ENCODE measurements at places on chromosomes 2 and 18.

GRCh38 chr2:63050334-63051041 lies at the start of gene OTX1:
Gene OTX1 (plus strand): TSS chr2:63050830. CDS start chr2:63052991, 2,161 bp downstream.
- no peak for DNase-seq

GRCh38 chr2:30866974-30867373 lies 59.7 kb upstream of the CAPN13 start:
- no peak for DNase-seq

DNA sequence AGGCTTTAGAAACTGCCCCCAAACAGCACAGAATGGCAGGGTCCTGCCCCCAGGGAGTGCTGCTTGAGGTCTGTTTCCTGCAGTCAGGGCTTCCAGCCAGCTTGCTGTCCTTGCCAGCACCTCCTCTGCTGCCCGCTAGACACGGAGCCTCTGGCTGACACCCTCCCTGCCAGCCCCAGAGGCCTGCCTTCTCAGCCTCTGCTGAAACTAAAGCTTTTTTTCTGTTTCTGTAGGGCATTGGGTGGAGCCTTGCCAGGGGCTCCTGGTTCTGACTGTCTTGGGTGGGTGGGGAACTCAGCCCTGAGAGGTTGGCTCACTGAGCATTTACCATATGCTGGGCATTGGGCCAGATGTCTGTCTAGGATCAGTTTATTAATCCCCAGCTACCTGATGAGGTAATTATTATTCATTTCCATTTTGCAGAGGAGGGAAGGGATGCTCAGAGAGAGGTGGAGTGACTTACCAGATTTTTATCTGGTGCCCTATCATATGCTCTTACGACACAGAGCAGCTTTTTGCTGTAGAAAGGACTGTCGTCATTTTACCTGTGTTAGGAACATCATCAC lies 35.4 kb downstream of the INPP4A start:
- peak; percentile 31 for DNase-seq

GRCh38 chr2:44777537-44777936 lies 164.0 kb upstream of the SIX3 start:
- no peak for DNase-seq

DNA sequence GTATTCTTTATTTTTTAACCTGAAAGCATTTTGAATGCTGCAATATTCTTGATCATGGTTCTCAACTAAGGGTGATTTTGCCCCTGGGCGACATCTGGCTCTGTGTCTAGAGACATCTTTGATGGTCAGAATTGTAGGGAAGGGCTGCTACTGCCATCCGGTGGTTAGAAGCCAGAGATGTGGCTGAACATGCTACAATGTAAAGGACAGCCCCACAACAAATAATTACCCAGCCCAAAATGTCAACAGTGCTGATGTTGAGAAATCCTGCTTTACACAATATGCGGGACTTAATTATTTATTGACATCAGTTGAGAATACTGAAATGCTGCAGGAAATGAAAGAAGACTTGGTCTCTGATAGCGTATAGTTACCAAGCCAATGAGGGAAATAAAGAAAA lies 37.5 kb upstream of the SERPINB2 start:
- no peak for DNase-seq

DNA sequence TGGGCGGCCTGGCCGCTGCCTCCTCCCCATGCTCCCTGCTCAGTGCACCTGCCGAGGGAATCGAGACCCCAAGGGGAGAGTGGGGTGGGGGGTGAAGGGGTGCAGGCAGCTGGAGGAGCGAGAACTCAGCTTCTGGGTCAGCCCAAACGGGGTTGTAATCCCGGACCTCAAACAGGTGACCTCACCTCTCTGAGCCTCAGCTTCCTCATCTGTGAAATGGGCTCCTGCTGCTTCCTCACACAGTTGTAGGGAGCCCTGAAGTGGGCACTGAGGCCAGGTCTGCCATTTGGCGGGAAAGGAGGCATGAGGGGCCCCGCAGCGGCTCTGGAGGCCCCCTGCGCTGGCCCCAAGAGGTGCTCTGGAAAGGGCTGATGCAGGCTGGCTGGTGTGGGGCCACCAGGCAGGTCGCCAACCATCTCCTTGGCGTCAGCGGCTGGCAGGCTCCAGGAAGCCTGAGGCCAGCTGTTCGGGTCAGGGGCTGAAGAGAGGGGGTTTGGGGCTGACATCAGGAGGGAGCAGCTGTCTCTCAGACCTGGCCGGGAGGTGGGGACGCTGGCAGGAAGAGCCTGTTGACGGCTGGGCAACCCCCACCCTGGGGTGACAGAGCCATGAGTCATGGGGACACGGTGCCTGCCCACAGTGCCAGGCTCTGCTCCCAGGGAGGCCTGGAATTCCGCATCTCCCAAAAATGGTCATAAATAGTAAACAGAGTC lies 4.9 kb downstream of the KLHL30 start:
- no peak for DNase-seq

DNA sequence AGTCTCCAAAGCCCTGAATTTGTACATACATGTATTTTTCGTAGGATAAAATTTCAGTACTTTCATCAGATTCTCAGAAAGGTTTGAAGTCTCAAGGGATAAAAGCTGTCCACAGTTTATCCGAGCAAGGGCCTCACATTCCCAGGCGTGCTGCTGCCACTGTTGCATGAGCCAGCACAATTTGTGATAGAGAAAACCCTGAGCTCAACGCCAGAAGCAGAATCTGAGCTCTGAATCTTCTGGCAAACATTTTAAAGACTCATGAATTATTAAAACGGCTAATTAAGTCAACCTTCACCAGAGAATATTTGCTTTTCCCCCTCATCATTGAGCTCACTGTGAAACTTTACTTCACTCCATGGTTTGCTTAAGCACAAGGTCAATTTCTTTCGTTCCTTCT lies 38.5 kb upstream of the STPG4 start:
- DNase-seq, result no peak

GRCh38 chr2:160326786-160327185 lies 126.7 kb upstream of the ITGB6 start:
- DNase-seq, result no peak

GRCh38 chr18:43882358-43883055 lies 605.2 kb upstream of the SYT4 start:
- no peak for DNase-seq

DNA sequence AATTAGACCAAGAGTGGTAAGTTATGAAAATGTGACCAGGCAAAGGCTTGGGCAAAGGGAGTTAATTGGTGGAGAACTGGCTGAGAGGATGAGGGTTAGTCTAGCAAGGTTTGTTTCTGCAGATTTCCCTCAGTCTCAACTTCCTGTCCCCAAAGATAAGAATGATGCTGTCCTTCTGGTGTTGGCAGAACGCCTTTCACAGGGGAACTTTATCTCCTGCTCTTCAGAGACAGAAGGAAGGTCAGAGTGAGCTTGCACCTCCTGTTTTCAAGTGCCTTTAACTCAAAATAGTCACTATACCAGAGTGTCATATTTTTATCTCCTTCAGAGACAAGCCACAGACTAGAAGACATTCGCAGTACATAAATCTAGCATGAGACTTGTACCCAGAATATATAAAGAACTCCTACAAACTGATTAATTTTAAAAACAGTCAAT lies 95.7 kb downstream of the TEX51 start:
- DNase-seq, result no peak

GRCh38 chr2:12950957-12951656 lies 234.4 kb downstream of the TRIB2 start:
- no peak for DNase-seq

GRCh38 chr2:115327061-115327460 lies 884.6 kb downstream of the DPP10 start:
- no peak for DNase-seq

DNA sequence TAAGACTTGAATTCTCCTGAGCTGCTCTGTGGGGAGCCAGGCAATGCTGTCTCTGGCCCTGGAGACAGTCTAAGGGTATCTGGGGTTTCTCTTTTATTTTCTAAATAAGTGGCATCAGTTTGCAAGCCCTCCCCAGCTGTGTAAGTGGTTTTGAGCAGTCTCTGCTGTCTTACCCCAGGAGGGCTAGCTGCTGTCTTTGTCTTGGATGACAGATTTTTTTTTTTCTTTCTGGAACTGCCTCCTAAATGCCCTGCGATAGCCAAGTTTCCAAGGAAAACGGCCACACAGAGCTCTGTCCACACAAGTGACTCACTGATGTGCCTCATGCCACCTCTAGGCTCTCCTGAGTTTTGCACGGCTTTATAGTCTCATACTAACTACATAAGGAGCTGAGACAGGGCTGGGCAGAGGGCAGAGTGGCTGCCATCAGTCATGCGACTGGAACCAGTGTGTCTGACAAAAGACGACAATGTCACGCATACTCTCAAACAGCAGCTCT lies 37.2 kb upstream of the THOC1 start:
- DNase-seq, result no peak

- no peak for DNase-seq
These were observed 81.6 kb upstream of the CTDP1 start for GRCh38 chr18:79597831-79598632.

- no peak for DNase-seq
These were observed 141.8 kb upstream of the KLHL29 start for GRCh38 chr2:23243073-23243659.

DNA sequence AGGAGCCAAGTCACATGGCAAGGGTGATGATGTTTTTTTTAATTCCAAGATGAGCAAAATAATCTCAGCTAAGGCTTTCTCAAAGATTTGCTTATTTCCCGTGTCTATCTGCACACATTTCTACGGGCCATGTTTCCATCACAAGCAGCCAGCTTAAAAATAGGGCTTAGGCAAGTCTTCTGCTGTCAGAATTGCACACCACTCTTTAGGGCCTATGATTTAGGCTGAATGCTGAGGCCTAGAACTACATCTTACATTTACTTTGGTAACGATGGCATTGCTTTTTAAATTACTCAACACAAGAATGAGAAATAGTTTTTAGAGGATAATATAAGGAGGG lies 144.2 kb downstream of the RNF144A start:
- no peak for DNase-seq

DNA sequence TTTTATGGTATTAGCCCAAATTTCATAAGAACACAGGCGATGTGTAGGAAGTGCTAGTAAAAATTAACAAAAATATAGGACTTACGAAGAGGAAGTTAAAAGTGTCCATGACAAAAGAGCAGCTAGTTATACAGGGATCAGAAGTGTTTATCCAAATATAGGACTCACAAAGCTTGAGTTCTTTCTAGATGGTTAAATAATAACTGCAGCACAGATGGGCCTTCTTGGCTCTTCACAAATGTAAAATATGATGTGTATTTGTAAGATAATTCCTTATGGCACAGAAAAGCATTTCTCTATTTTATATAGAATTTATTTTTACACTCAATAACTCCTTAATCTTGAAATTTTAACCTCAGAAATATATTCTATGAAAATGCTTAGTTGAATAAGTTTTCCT lies 100.9 kb upstream of the SPHKAP start:
- DNase-seq, result no peak

- DNase-seq, result no peak
These were observed 26.1 kb upstream of the SLC38A11 start for GRCh38 chr2:164981217-164981990.

DNA sequence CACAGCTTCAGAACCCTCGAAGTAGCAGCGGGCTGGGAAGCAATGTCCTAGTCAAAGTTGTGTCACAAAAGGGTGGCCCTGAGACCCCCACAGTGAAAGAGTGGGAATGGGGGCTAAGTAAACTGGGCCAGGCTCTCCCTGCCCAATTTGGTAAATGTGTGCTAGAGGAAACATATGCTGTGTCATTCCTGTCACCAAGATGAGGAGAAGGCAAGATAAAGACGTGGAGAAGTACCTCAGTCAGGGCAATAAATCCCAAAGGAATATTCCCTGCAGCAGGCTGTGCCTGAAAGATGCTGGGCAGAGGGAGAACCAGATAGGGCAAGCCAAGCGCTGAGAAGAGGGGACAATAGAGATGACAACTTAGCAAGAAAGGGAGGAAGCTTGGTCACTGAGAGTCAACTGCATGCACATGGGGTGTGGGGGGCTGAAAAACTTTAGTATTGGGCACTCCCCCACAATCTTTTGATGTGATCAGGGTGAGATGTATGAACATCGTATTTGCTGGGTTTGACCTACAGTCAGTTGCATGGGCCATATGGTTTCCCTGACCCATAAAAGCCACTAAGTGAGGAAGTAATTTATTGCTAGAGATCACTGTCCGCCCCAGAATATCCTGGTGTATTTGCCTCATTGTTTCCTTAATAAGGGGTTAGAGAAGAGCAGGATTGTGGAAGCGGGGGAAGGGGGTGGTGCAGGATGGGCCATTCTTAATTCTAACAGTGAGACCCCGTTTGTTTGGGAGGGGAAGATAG lies 49.9 kb upstream of the CXCR4 start:
- DNase-seq, result no peak

DNA sequence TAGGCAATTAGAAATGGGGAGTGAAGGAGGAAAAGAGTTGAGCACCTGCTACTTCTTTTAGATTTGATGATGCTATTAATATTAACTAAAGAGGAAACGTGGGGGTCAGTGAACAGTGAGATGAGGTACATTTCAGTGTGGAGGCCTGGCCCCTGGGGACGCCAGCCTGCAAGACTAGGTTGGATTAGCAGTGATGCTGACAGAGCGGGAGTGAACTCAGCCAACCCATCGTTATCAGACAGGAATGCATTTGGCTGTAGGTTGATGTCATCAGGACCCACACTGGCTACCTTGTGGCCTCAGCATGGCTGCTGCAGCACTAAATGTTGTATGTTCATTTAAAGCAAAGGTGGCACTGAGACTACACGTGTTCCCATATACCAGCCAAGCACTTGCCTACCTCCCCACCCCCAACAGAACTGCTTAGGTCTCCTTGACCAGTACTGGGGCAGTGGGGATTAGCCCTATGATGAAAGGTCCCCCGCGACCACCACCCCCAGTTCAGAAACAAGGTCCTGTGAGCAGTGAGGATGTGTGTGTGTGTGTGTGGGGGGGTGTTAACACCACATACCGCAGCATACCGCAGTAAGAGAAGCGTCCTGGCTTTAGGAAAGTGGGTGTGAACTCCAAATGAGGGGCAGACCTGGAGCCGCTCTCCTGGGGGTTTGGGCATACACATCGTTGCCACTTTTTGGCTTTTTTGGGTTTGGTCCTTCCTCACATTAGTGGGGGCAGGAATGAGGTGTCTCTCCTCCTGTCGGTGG lies 26.0 kb downstream of the DGKD start:
- DNase-seq, result no peak

DNA sequence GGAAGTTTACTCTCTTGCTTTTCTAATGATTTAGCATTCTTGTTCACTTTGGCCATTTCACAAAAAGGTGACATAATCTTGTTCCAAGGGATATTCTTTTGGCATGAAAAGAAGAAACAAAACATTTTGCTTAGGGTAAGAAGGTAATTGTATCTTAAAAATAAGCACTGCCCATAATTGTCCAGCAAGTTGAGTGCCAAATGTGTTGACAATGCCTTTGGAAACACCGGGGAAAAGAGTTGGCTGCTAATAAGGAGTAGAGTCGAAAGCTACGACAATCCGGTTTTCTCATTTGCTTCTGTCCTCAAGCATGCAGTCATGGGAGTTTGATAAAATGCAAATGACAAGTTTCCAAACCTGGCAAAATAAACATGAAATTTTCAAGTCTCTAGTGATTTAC lies 27.3 kb downstream of the ITGAV start:
- DNase-seq, result no peak
